ENCODE measurements at places on chromosomes 16 and 17.

- peak; percentile 14 for DNase-seq
Observed at GRCh38 chr17:28551421-28552175, 826 bp downstream of the UNC119 start.

- no peak for DNase-seq
Observed at GRCh38 chr17:41939044-41939692, 8.8 kb downstream of the ODAD4 start.

GRCh38 chr17:77235370-77235941, 94.7 kb downstream of the SEC14L1 start:
- no peak for DNase-seq

GRCh38 chr16:17685447-17685846, 214.7 kb upstream of the XYLT1 start:
- no peak for DNase-seq

DNA sequence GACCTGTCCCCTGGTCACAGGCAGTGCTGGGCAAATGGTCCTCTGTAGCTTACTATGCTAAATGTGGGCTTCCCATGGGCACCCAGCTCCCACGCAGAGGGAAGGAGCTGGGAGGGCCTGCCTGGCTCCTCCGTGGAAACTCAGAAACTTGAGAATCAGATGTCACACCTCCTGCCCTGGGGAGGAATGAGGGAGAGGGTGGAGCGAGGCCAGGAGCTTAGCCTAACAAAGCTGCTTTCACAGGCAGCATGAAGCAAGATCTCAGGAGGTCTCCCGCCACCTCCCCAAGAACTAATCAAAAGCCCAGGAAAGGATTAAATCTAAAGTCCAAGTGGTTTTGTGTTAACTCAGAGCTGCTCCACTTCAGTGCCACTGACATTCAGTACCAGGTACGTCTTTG, 33.6 kb upstream of the XYLT2 start:
- no peak for DNase-seq

DNA sequence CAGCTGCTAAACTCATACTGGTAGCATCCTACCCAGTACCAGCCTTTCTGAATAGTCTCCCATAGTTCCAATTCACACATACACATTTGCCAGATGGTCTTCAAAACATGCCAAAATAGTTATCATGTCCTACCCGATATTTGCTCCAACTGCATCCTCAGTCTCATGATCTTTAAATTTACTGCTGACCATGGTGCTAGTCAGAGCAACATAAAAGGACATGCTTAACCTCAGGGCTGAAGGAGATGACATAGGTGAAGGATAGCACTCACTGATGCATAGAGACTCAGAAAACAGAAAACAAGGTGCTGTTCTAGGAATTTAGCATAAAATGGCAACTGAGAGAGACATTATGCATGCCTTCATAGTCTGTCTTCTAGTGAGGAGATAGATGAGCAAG, 200.6 kb upstream of the CCL2 start:
- no peak for DNase-seq

GRCh38 chr16:75086281-75086680, 30.3 kb downstream of the LDHD start:
- DNase-seq, result no peak

DNA sequence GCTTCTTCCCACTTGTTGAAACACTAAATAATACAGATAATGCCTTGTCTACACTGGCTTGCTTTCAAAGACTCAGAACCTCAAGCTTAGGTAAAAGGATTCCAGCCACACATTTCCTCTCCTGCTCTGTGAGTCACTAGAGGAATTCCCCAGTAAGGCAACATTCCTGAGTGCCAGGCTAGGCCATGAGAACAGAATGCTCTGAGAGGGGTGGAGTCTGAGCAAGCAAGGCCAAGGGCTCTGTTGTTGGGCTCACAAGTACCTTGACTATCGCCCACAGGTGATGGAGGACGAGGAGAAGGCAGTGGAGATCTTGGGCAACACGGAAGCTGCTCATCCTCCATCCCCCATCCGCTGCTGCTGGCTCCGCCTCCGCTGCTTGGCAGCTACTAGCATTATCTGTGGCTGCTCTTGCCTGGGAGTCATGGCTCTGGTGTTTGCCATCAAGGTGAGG, 6.7 kb upstream of the PHKG2 start:
- no peak for DNase-seq

DNA sequence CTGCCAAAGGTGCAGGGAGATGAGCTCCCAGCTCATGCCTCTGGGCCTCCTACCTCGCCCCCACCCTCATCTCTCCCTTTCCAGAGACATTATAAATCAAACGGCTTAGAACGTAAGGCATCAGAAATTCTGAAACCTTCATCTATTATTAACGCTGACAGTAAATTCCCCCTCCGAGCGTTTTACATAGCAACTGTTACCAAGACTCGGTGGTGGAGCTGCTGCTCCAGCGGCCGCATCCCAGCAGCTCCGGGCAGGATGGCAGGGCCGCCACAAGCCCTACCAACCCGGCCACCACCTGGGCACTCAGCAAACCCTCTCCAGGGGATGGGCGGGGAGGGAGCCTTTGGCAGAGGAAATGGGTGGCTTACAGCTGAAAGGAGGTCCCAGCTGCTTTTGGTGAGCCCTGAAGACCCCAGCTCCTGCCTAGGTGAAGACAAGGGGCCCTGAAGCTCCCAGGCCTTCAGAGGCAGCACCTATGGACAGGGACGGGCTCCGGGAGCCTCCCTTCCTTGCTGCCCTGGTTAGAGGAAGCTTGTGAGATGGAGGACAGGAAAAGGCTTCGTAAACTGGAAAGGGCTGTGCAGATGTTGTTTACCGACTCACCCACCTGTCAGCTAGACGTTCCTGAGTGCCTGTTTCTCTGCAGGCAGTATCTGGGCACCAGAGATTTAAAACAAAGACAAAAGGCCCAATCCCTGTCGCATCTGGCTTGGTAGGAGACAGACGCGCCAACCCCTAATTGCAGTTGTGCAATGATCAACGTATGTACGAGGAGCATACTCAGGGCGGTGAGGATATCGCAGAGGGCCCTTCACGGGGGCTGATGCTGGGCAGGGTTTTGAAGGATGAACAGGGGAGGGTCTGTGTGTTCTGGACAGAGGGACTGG, 76.9 kb downstream of the RAI1 start:
- no peak for DNase-seq

DNA sequence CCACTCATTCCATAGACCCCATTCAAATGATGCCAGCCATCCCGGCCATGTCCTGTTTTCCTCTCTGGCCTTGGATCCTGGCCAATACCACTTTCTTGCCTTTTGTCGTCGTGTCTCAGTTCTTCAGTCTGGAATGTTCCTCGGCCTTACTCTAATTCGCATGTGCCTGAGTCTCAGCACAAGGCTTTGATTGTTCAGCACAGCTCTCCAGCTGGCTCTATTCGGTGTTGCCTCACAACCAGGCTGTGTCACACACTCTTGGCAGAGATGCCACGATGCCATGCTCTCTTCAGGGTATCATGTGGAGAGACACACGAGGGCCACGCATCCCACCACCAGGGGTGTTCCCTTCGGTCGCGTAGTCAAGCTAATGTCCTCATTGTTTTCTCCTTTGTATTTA, 1.8 kb upstream of the VPS4A start:
- no peak for DNase-seq

GRCh38 chr16:7025616-7026190, 306.9 kb upstream of the RBFOX1 start:
- peak; percentile 74 for DNase-seq

GRCh38 chr17:8225813-8226535, 15.6 kb upstream of the AURKB start:
- DNase-seq, result peak; percentile 30

DNA sequence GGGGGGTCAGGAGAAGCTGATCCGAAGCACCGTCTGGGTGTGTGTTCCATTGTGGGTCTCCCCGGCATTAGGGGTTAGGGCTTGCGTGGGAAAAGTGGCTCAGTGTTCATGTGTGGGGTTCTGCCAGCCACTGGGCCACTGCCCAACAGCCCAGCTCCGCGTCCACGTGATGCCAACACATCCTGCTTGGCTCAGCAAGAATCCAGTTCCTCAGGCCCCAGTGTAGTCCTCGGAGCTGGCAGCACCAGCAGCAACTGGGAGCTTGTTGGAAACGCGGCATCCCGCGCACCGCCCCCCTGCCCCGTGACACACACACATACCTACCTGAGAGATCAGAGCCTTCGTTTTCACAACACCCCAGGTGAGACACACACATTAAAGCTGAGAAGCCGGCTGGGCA, 18.9 kb downstream of the LGALS9 start:
- no peak for DNase-seq

DNA sequence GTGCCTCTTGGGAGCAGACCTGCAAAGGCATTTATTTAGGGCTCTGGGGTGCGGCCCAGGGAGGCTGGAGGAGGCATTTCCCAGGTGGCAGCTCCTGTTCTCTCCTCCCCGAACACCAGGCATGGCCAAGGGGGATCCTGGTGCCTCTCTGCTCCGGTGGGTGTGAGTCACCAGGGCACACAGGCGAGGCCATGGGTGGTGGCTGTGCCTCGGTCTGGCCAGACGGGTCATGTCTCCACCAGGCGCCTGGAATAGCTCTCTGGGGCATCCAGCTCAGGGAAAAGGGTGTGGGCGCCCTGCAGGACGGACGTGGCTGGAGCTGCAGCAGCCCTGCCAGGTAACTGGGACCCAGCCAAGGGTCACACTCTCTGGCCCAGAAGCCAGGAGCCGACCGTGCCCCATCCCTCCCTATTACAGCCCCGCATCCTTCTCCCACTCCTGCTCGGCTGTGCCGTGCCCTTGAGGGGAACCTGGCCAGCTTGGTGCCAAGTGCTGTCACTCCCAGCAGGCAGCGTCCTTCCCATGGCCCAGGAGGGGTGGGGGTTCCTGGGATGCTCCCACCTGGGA, 25.8 kb downstream of the SOX8 start:
- no peak for DNase-seq

DNA sequence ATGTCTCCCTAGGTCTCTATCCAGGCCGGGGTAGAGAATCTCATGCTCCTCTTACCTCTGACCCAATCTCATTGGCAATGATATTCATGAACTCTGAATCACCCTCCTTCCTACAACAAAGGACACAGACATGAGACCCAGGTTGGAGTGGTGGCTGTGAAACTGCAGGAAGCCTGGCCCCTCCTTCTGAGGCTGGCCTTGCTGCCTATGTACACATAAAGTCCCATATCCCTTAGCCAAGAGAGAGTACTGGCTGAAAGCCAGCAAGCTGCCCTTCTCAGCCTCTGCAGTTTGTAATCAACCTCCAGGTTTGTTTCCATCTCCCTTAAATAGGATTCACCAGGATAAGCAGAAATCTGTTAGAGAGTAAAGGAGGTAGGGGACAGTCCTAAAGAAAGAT, 10.6 kb downstream of the AARSD1 start:
- no peak for DNase-seq

GRCh38 chr16:66899945-66900710, 18.6 kb downstream of the CDH16 start:
- peak; percentile 57 for DNase-seq

GRCh38 chr17:43469145-43469544, 14.6 kb upstream of the DHX8 start:
- DNase-seq, result no peak

- DNase-seq, result no peak
Observed at GRCh38 chr16:65463652-65464260, 341.9 kb upstream of the CDH11 start.

GRCh38 chr16:14101415-14101814, 30.3 kb downstream of the MRTFB start:
- DNase-seq, result no peak

DNA sequence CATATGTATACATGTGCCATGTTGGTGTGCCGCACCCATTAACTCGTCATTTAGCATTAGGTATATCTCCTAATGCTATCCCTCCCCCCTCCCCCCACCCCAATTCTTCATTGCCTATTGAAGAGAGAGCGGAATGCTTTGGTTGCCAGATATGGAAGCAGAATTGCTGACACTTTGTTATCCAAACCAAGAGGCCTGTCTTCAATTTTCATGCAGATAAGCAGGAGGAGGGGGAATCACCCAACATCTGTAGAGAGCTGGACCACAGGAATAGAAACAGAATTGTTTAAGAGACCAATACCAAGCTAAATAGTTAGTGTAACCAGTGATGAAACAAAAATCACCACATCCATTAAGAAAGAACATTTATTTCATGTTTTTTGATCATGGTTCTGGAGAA, 7.1 kb downstream of the ASPA start:
- no peak for DNase-seq

DNA sequence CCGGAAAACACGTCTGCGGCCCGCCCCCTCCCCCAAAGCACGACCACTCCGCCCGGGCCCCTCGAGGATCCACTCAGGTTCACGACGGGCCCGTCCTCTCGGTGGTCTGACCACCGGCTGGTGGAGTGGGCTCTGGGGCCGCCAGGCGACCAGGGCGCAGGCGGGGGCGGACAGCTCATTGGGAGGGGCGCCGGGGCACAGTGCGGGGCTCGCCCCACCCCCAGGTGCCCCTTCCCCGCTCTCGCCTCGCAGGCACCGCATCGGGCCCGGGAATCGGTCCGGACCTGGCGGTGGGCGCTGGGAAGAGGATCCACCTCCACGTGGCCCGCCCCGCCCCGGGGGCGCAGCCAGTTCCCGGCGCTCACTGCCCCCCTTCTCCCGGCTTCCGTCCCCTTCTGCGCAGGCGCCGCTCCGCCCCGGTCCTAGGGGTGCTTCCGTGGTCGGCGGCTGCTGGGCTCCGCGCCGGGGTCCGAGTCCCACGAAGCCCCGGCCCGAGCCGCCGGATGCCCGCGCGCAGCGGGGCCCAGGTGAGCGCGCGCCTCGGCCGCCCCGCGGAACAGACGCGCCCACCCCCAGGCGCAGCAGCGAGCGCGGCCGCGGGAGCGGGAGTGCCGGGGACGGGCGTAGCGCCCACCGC, at the start of gene MPG:
MPG (plus strand) TSS at position 419 of the 637 bp plus-strand sequence; CDS start at position 504, 85 bp downstream.
- DNase-seq, result peak; percentile 87

DNA sequence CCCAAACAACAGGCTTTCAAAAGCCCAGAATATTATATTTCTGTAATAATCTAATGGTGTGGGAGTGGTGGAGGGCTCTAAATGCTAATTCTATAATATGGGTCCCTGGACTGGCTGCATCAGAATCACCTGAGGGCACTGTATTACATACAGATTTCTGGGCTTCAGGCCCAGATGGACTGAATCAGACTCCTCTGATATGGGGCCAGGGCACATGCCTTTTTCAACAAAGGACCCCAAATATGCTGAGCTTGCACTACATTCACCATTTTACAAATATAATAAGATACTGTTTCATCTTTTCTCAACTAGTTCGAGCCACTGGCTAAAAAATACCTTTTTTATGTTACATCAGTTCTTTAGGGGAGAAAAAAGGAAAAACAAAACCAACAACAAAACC, 309.7 kb downstream of the MAP2K6 start:
- no peak for DNase-seq

DNA sequence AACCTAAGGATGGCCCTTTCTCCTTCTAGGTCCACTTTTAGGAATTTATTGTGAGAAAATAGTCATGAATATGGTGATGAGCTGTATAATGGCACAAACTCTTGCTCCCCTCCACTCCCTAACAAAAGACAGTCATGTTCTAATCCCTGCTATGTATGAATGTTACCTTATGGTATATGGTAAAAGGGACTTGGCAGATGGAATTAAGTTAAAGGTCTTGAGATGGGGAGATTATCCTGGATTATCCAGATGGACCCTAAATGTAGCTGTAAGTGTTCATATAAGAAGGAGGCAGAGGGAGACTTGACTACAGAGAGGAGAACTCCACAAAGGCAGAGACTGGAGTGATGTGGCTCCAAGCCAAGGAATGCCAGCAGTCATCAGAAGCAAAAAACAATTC, 296.1 kb downstream of the SOX9 start:
- no peak for DNase-seq

GRCh38 chr17:75344666-75345065, 55.4 kb upstream of the SLC25A19 start:
- no peak for DNase-seq

GRCh38 chr16:63789603-63790002, 1332.3 kb downstream of the CDH11 start:
- no peak for DNase-seq
